ENCODE measurements at places on chromosomes 13 and 19.

- DNase-seq, result no peak
These were observed 22.2 kb downstream of the RCBTB2 start for GRCh38 chr13:48510698-48511097.

GRCh38 chr13:46317120-46317519 is 69.9 kb downstream of the RUBCNL start:
- DNase-seq, result no peak

- DNase-seq, result no peak
These were observed 4.0 kb downstream of the IGFLR1 start for GRCh38 chr19:35738021-35738886.

GRCh38 chr19:29610574-29611271 is 4.6 kb downstream of the POP4 start:
- peak; percentile 82 for DNase-seq

DNA sequence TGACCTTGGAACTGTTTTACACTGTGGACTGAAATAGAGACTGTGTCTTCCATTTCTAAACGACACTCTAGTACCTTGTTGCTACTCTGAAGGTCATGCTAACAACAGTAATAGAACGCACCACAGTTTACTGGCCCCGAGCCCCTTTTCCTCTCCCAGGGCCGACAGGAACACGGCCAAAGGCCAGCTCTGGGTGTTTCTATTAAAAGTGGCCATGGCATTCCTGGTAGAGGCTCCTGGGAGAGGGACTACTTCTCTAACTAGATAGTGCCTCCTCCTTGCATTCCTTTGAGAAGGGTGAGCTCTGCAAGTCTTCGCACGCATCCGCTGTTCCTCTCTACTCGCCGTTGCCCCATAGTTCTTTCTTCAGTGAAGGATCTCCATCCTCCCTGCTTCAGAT is 18.7 kb upstream of the SIAH3 start:
- no peak for DNase-seq

- no peak for DNase-seq
These were observed 8.9 kb downstream of the PIAS4 start for GRCh38 chr19:4016486-4016885.

DNA sequence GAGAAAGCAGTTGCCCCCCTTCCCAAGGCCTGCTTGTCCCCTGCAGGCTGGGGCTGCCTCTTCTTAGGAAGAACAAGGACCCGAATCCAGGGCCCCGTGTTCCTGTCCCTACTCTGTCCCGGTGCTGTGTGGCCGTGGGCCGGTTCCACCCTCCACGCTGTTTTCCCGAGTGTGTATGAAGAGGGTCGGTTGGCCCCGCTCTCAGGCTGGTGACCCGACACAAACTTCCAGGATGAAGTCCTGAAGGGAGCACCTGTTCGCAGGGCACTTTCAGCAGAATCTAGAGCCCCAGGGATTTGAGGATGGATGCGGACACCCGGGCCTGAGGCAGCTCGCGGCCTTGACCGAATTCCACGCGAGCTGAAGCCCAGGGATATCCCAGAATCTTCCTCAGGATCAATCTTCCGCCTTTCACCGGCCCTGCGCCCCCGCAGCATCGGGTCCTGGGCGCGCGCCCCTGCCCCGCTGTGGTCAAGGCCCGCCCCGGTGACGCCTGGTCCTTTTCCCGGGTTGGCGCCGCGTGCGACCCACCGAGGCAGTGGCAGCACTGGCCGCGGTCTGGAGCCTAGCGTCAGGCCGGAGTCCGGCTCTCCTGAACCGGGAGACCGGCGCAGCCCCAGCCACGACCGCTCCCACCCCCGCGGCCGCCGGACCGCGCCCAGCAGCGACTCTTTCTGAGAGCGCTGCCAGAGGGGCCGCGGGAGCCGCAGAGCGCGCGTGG is 528 bp upstream of the CHST8 start:
- DNase-seq, result no peak

DNA sequence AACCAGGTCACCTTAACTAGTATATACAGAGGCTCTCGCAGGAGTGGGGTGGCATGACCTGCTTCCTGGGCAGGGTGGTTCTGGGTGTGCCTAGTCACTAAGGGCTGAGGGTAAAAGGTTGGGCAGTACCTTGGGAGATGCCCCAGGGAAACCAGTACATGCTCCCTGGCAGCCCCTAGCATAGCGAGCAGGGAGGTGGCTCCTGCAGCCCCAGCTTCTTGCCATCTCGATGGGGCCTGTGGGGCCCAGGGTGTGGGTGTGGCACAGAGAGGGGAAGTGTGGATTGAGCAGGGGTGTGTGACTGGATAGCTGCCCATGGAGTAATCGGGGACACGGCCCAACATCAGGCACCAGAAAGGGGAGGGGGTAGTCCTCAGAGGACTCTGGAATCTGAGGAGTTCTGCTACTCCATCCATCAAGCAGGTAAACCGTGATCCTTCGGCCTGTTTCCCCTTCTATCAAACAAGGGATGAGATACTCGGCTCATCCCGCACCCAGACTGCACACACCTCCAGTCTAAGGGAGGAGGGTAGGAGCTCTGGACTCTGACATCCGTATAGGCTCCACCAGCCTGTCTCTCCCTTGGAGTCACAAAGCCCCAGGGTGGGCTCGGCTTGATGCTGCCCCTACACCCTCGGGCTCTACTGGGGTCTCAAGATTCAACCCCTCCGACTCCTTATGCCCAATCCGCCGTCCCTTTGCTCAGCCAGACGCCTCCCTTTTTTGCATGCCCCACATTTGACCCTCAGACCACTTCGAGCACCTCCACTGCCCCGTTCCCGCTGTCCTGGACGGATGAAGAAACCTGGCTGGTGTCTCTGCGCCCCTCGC is 1.1 kb downstream of the ZBTB45 start:
- no peak for DNase-seq

GRCh38 chr19:7720351-7720750 is 11.6 kb downstream of the CLEC4G start:
- DNase-seq, result no peak

DNA sequence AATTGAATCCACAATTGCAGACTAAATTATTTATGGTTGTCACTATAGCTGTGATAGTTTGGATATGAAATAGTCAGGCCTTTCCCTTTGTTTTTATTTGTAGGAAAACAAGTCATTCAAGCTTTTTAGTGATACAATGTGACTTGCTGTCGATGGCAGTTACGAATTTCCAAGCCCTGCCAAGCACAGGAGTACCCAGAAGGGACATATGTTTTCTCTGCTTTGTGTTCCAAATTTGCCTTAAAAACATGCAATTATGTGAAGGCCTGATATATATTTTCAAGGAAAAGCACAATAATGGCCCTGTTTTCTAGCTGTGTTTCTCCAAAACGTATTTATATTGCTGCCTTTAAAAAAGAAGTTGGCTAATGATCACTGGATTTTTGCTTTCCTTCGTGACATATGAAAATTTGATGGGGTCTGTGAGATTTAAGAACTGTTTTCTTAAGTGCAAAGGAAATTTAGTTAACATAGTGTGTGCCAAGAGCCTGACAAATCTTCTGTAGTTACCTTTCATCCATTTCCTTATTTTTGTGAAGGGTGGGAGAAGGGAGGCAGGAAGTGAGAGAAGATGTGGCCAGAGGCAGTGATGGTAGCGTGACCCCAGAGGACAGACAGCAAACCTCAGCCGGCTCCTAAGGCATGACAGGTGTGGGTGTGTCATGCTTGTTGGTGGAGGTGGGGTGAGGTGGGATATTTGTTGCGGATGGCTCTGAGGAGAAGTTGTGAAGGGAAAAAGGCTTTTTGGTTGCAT is 79.6 kb downstream of the TEX26 start:
- no peak for DNase-seq

- DNase-seq, result no peak
These were observed 10.2 kb upstream of the N4BP2L2 start for GRCh38 chr13:32548837-32549236.

DNA sequence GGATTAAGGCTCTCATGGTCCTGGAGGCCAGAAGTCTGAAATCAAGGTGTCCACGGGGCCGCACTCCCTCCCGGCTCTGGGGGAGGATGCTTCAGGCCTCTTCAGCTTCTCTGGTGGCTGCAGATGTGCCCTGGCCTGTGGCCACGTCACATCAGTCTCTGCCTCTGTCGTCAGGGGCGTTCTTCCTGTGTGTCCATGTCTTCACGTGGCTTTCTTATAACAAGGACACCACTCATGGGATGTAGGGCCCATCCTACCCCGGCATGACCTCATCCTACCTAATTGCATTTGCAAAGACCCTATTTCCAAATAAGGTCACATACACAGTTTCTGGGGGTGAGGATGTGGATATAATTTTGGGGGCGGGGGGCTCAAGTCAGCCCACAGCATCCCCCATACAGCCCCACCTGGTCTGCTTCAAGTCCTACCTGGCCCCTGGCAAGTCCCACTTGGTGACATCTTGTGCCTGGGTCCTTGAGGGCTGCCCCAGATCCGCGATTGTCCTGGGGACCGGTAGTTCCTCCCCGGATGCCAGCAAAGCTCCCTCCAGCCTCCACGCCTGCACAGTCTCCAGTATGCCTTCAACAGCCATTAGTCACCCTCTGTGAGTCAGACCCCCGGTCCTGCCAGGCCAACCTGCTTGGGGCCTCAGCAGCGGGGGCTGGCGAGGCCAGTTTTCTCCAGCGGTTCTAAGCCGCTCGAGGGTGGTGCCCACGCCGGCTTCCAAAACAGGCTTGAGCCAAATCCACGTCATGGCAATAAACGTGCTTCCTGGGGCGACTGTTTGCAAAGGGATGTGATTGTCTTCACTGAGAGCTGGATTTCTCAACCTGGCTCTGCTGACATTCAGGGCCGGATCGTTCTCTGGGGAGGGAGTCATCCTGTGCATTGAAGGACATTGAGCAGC is 32.2 kb downstream of the MYO9B start:
- peak; percentile 21 for DNase-seq

GRCh38 chr19:44723952-44724319 is 24.6 kb upstream of the BCL3 start:
- DNase-seq, result peak; percentile 85

- DNase-seq, result no peak
These were observed 21.2 kb upstream of the VWA8 start for GRCh38 chr13:41981951-41982715.

- DNase-seq, result peak; percentile 76
These were observed 10.4 kb upstream of the TYK2 start for GRCh38 chr19:10390652-10391286.

DNA sequence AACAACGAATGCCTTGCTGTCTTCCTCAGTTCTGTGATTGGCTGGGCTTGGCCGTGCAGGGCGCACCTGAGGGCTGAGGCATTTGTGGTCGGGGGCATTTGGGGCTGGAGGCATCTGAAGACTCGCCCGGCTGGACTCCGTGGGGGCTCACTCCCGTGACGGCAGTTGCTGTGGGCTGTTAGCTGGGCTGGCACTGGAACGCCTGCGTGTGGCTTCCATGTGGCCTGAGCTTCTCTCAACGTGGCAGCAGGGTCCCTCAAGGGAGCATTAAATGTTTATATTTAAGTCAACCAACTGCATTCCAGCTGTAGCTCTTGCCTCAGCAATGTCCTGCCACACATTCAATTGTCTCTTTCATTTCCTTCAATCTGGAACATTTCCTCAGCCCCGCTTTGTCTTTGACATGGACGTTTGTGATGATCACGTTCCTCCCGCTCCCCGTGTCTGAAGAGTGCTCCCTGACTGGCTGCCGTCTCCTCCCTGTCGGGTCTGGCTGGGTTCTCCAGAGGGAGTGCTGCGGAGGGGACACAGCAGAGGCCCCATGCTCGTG is 21.0 kb downstream of the CCDC8 start:
- no peak for DNase-seq

- no peak for DNase-seq
These were observed 236.4 kb downstream of the ATP8A2 start for GRCh38 chr13:25608181-25608580.

- DNase-seq, result no peak
These were observed 17.4 kb upstream of the SIGLEC6 start for GRCh38 chr19:51548891-51549305.

- DNase-seq, result no peak
These were observed 22.5 kb downstream of the CPB2 start for GRCh38 chr13:46082324-46082723.

DNA sequence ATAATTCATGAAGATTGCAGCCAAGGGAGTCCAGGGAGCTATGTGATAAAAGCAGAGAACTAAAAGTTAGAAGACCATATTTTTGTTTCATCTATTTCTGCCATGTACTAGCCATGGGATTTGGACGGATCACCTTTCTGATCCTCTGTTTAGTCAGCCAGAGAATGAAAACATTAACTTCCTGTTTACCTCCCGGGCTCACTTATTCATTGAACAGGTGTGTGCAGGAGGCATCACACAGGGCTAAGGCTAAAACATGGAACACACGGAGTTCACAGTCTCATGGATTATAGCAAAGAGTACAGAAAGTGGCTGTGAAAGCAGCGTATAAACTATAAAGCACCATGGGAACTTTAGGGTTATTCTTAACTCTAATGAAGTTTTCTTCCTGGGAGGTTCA is 96.8 kb downstream of the GPR12 start:
- DNase-seq, result no peak

DNA sequence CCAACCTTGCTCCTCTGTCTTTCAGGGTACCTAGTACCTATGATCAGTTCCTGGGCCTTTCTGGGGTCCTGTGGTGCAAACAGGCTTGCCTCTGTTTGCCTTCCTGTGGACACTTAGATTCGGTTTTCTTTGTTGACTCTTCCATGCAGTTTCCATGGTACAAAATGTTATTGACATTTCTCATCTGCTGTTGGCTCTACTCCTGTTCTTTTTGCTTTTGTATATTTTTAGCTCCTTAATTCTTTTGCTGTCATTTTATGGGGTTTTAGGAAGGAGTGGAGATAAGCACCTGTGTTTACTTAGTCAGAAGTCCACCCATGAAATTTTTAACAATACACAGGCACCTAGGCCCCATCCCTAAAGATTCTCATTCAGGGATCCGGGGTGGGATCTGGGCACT is 20.5 kb upstream of the CNMD start:
- no peak for DNase-seq

- no peak for DNase-seq
These were observed 274.4 kb upstream of the GPC6 start for GRCh38 chr13:92952161-92952560.

DNA sequence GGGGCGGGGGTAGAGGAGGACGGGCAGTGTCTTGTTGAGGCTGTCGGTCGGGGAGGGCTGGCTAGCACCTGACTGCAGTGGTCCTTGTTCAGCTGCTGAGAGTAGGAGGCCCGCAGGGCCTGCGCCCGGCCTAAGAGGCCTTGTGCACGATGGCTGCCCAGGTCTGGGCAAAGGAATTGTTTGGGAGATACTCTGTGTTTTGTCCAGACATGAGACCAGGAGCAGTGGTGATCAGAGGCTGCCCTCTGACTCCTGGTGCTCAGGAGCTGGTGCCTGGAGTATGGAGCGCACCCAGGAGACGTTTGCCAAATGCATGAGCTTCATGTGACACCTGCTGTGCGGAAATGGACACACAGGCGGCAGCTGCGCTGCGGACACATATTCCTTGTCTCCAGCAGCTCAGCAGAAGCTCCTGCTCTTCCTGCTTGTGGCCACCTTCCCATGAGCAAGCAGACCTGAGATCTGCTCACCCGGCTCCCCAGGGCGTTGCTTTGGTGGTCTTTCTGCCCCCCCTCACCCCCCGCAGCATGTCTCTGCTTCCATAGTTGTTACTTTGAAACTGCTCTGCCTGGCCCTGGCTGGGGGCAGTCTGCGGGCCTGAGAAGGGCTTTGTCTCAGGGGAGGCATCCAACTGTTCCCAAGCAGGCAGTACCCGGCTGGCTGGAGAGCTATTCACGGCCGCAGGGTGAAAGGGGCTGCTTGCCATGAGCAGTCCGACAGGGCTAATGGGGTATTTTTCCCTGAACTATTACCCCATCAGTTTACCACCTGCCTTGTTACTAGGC is 163.9 kb downstream of the TEX29 start:
- DNase-seq, result no peak

GRCh38 chr19:44626048-44626624 is 12.8 kb downstream of the IGSF23 start:
- no peak for DNase-seq

GRCh38 chr13:99057310-99057975 is 79.6 kb upstream of the DOCK9 start:
- no peak for DNase-seq

Measured in HEK293T (cell line).